Endothelial cell of umbilical vein (primary cell): ENCODE measurements at places on chromosomes 2 and 18. TPM values are rescaled to one million over a fixed set of nuclear protein-coding genes. Genes with fewer than 3 reads are reported as not detected.
A peak's percentile ranks its signal among the peaks of the same experiment; 100 is the strongest.

GRCh38 chr18:13446610-13447461 is 228.3 kb downstream of the LDLRAD4 start:
- no peak for DNase-seq

The CCT4 gene
- 220 and 222 TPM in 2 replicates for total RNA-seq

The C2orf15 gene
- total RNA-seq, result not detected in 2 replicates

GRCh38 chr2:71936076-71937030 is 211.3 kb downstream of the CYP26B1 start:
- no peak for DNase-seq

DNA sequence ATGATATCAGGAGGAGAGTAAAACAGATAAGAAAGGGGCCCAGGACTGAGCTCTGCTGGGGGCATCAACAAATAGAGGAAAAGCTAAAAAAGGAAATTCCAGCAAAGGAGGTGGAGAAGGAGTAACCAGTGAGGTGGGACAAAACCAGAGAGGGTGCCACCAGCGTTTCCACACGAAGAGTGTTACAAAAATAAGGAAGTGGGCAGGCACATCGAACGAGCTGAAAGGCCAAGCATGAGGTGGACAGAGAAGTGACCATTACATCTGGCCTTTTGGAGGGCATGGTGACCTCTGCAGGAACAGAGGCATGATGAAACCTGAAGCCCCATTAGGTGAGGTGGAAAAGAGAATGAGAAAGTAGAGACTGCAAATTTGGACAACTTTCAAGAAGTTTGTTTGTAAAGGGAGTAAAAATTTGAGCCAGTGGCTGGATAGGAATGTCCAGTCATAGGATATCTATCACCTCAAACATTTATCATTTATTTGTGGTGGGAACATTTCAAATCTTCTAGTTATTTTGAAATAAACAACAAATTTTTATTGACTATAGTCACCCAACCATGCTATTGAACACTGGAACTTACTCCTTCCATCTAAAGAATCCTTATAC is 18.4 kb upstream of the VIT start:
- DNase-seq, result no peak

- DNase-seq, result peak; percentile 75
Measured at GRCh38 chr2:191051825-191052778, 38.1 kb upstream of the STAT1 start.
